ENCODE measurements at places on chromosomes 7 and 10. TPM values are rescaled to one million over a fixed set of nuclear protein-coding genes. Genes with fewer than 3 reads are reported as not detected.

- DNase-seq, result peak; percentile 50
Measured at GRCh38 chr10:6409971-6410643, 170.0 kb downstream of the PRKCQ start.

DNA sequence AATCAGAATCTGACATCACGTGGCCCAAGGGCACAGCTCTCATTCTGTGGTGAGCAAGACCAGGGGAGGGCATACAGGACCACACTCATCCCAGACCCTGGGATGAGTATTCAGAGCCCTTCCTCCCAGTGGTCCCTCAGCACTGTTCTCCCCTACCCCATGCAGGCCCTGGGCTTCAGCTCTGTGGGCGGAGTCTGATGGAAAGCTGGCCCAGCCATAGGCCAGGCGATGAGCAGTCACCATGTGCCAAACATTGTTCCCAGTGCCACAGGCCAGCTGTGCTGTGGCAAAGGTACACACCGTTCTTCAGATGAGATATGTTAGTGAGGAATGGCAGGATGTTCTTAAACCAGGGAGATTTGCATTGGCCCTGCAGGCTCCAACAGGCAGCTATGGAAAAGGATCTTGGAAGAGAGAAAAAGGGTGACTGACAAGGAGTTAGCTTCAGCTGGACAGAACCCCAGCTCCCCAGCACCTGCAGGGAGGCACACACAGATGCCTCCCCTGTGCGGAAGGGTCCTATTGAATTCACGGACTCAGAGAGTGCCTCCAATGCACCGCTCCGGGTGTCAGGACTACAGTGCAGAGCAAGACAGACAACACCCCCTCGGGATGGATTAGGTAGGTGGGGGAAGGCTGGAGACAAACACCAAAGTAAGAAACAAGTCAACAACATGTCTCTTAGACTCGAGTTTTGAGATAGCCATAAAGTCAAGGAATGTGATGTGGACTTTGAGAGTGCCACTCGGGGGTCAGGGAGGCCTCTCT, 596.0 kb upstream of the MGMT start:
- DNase-seq, result no peak

GRCh38 chr10:7161484-7162250, 249.2 kb downstream of the SFMBT2 start:
- DNase-seq, result no peak

GRCh38 chr7:27641581-27642230, 21.0 kb downstream of the HIBADH start:
- no peak for DNase-seq

DNA sequence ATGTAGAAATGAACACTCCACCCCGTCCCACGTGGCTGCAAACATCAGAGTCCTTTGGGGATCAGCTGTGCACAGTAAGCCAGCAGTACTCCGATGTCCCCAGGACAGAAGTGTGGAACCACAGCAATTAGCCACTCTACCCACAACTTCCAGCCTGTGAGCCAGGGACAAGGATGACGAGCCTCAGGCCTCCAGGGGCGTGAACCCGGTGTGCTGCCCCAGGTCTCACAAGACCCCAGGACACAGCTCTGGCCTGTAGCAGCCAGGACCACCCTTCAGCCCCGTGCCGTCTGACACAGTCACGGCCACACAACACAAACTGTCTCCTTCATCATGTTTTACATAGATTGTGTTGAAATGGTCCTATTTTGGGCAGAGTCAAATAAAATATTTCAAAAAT, 113.0 kb upstream of the DIP2C start:
- DNase-seq, result no peak

DNA sequence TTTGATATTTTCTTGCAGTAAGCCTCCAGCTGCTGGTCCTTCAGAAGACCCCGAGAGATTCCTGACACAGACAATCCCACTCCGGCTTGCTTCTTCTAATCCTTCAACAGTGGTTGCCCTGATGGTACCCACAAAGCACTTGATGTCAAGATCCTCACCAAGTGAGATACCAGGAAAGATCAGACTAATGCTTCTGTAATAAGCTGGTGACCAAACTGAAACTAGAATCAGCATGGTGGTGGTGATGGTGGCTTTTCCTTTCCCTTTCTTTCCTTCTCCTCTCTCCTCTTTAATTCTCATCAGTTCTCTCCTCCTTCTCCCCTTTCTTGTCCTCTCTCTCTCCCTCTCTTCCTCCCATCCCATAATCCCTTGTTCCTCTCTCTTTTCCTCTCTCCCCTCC, 25.8 kb upstream of the CASD1 start:
- no peak for DNase-seq

DNA sequence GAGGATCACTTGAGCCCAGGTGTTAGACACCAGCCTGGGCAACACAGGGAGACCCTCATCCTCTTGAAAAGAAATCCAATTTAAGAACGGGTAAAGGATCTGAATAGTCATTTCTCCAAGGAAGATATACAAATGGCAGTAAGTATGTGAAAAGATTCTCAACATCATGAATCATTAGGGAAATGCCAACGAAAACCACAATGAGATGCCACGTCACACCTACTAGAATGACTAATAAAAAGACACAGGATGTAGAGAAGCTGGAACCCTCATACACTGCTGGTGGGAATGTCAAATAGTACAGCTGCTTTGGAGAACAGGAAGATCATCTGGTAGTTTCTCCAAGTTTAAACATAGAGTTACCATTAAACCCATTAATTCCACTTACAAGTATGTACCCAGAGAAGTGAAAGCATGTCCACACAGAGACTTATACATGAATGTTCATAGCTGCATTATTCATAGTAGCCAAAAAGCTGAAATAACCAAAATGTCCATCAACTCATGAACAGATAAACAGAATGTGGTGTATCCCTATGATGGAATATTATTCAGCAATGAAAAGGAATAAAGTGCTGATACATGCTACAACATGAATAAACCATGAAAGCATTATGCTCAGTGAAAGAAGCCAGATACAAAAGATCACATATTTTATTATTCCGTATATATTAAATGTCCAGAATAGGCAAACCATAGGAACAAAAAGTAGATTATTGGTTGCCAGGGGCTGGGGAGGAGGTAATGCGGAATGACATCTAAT, 13.1 kb upstream of the ZMIZ2 start:
- DNase-seq, result peak; percentile 94

GRCh38 chr10:109723305-109723704, 200.0 kb downstream of the XPNPEP1 start:
- no peak for DNase-seq

DNA sequence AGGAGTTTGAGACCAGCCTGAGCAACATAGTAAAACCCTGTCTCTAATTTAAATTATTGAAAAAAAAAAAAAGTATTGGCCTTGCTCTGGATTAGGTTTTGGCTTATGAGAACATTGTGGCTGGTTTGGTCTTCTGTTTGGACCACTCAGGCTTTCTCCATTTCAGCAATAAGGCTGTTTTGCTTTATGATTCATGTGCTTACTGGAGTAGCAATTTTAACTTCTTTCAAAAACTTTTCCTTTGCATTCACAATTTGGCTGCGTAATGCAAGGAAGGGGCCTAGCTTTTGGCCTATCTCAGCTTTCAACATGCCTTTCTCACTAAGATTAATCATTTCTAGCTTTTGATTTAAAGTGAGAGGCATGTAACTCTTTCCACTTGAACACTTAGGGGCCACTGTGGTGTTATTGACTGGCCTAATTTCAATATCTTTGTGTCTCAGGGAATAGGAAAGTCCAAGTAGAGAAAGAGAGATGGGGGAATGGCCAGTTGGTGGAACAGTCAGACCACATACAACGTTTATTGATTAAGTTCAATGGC, 38.0 kb upstream of the SRPK2 start:
- DNase-seq, result no peak

DNA sequence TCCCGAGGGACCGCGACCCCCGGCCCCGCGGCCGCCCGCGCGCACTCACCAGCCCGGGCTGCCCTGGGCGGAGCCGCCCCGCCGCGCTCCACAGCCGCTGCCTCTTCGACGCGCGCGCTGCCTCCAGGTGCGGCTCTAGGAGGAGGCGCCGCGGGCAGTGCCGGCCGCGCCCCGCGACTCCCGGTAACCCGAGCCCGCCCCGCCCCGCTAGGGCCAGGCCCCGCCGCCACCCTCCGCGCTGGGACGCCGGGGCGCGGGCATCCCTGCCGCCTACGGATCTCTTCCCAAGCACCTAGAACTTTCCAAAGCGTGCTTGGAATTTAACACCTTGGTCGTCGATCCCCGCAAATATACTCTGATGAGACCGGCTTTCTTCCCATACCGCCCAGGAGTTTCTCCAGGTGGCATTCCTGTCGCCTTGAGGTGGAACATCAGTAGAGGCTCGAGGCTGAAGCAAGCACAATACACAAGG, at the start of gene SLC26A5:
Gene SLC26A5, minus strand, starts transcription at position 159 of the 472 bp plus-strand sequence. CDS start 24,693 bp downstream, outside the sequence.
- no peak for DNase-seq

DNA sequence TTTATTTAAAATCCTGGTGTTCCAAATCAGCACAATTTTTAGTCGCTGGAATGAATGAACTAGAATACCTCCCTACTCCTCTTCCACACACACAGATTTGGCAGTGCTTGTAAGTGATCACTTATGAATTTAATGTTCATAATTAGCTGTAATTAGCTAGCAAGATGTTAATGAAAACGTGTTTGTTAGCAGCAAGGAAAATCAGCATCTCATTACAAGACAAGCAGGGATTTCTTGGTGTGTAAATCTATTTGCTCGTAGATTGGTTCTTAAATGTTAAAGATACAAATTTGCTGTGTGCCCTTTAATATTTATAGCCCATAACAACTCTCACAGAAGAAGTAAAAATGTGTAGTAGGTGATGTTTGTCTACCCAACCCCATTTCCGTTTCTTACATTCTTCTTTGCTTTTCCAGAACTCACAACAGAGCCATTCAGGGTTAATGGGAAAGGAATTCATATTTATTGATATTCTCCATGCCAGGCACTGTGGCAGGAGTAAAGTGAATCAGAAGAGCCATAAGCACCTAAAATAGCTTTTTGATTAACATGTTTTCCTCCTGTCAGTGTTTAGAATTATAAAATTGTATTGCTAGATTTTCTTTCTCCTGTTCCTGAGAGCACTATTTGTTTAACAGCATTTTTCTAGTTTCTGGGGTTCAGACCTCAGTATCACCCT, 49.6 kb downstream of the SEMA3C start:
- no peak for DNase-seq

DNA sequence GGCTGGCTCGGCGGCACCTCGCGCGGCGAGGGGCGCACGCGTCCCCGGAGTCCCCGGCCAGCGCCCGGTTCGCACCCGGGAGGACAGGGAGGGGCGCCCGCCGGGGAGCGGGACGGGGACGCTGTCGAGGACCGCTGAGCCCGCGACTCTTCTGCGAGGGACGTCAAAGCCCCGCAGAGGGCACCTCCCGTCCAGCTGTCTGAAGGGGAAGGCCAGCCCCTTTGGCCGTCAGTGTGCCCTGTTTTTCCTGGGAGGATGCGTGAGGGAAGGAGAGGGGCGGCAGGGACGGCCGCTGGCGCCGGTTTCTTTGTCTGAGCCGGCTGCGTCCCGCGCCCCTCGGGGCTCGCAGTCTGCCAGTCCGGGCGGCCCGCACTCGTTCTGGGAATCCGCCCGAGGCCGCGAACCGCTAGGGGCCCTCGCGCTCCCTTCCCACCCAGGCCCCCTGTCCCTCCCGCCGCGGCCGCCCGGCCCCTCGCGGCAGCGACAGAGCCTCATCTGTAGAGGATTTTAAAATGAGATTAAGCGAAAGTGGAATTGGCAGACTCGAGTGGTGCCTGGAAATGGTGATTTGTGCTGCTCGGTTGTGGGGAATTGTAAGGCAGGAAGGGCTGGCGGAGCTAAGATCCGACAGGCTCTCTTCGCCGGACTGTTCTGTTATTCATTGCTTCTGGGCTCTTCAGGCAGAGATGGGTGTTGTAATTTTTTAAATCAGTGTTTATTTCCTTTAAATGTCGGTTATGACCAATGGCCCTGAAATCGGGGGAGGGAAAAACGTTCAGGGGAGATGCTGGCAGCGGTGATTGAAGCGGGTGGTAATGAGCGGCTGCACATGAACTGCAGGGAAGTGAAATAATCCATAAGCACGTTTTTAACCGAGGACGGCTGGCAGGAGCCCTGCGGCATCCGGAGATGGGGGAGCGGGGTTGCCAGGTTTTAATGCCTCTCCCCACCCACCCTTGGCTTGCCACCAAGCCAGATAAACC, 618 bp upstream of the RELN start:
- DNase-seq, result no peak

GRCh38 chr7:54145716-54146115, 396.5 kb upstream of the VSTM2A start:
- no peak for DNase-seq

DNA sequence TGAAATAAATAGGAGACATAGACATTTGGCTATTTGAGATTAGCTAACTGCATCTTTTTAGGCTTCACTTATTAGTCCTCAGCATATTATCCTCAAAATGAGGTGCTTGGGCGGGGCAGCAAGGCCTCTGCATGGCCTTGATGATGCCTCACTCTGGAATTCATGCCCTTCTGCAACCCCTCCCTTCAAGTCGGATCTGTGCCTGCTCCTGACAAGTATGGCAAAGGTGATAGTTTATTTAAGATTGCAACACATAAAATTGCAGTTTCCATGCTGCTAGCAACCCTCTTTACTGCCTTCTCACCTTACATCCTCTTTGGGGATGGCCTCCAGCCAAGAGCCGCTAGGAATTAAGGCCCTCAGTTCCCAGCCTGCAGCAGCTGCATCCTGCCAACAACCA, 241.3 kb upstream of the ADARB2 start:
- DNase-seq, result no peak

DNA sequence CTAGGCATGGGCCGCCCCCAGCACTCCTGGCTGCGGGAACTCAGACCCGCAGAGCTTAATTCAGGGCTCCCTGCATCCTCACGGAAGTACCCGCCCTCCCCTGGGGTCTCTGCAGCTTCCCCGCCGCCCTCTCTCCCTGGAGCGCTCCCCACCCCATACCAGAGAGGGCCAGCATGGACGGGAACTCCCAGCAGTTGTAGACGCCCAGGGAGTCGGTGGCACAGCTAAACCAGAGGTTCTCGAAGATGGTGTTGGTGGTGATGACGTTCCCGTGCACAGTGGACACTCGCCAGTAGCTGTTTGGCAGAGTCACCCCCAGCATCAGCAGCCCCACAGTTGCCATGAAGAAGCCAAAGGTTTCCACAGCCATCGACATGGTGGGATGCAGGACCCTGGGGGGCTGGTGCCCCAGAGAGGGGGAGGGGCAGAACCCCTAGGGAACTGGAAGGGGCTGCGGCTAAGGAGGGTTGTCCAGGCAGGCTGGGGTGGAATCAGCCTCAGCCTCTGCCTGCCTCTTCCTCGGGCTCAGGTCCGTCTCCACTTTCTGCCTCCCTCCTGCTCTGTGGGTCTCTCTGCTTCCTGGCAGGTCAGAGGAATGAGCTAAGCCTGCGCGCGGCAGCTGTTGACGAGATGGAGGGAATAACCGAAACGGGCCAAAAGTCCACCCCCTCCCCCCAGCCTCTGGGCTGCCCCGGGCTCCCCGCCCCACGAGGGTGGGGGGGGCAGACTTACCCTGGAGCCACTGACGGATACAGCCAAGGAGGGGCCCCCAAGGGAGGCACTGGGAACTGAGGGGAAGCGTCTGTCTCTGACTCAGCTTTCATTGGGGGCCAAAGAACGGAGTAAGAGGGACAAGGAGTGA, at the start of gene CLDN15:
Gene CLDN15, minus strand, starts transcription at position 597 of the 862 bp plus-strand sequence. Its CDS starts 221 bp downstream, at position 376.
- no peak for DNase-seq

SPDYE5 gene
- not detected for polyA plus RNA-seq

COL13A1 gene
- 13.1 TPM for polyA plus RNA-seq

SERPINE1 gene
- 356 TPM for polyA plus RNA-seq

GNG11 gene
- 13.8 TPM for polyA plus RNA-seq

GARIN1A gene
- 0.47 TPM for polyA plus RNA-seq

ANKRD7 gene
- polyA plus RNA-seq, result 0.50 TPM

RAPGEF5 gene
- polyA plus RNA-seq, result 0.16 TPM

TAS2R3 gene
- polyA plus RNA-seq, result 0.19 TPM

TYSND1 gene
- polyA plus RNA-seq, result 3.4 TPM

RBM48 gene
- 5.7 TPM for polyA plus RNA-seq
